Activated CD4-positive, alpha-beta memory T cell treated with anti-CD3 and anti-CD28 coated beads, Interleukin-2, amount 10 ng/mL, durations not matched to agents 7 days and 5 days (primary cell): ENCODE measurements at places on chromosomes 7 and 10.
A peak's percentile ranks its signal among the peaks of the same experiment; 100 is the strongest.

DNA sequence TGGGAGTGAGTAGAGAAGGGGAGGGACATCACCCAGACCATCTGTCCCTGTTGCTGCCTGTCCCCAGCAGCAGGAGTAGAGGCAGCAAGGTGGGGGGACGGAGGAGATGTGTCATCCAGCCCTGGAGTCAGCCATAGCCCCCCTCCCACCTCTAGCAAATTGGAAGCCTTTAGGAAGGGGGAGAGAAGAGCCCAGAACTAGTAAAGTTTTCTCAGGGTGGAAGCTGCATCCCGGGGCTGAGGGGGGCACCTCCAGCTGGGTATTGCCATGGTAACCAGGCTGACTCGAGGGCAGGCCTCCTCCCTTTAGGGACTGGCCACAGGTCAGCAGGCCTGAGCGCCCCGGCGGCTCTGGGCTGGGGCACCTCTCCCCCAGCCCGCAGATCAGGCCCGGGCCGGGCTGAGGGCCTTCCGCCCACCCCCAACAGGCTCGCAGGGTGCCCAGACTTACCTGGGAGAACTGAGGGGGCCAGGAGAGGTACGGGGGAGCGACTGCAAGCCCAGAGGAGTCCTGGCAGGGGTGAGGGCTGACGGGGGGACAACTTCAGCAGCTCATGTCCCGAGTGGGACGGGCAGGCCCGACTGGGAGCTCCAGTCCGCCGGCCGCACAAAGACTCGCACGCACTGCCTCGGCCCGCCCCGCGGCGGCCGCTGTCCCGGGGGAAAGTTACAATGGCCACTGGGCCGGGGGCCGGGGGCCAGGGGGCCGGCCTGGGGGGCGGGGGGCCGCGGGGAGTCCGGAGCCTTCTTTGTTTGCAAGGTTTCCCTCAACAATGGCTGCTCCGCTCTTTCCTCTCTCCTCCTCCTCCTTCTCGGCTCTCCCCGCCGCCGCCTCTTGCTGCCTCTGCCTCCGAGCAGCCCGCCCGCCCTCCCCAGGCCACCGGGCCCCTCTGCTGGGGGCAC lies 6.0 kb downstream of the LDB1 start:
- DNase-seq = peak; percentile 31

DNA sequence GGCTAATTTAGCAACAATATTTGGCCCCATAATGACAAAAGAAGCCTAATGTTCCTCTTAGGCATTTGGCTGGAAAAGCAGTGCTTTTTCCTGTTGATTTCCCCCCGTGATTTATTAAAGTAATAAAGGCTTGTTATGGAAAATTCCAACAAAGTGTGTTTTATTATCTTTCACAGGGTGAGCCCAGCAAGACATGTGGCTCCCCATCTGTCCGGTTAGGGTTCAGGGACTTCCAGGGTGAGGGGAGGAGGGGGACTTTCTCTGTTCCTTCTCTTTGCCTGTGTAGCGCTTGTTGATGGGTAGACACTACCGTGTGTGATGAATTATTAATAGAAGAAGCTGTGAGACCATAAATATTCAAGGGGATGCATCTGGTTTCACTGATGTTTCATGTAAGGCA lies 39.0 kb downstream of the HTR5A start:
- DNase-seq = no peak

- no peak for DNase-seq
These were observed 22.4 kb downstream of the GPER1 start for GRCh38 chr7:1110358-1110757.

- no peak for DNase-seq
These were observed 30.5 kb downstream of the GNAI1 start for GRCh38 chr7:80165177-80165576.

DNA sequence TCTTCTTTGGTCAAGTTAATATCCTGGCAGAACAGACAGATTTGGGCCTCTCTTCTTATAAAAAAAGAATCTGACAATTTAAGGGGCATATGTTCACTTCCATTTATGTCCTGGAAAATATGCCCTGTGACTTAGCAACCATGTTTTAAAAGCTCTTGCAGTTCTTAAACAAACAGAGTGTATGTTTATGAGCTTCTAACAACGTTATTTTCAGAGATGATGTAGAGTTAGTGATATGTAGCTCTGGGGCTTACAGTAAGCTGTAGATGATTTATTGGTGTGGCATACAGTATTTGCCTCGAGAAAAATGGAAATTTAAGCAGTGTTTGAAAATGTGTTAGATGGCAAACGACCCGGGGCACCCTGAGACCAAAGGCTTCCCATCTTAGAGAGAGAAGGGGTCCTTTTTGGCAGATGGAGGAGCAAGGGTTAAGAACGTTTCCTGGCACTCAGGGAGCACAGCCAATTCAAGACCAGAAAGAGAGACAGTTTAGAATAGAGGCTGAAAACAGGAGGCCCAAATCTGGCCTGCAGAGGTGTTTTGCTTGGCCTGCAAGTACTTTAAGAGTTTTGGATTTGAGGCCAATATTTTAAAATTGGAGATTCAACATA lies 397.5 kb downstream of the KCNMA1 start:
- DNase-seq = no peak

GRCh38 chr7:100829150-100829716 lies 1.9 kb upstream of the EPHB4 start:
- DNase-seq = no peak
